Activated CD8-positive, alpha-beta memory T cell treated with anti-CD3 and anti-CD28 coated beads for 1 hour (primary cell): ENCODE measurements at places on chromosomes 2 and 18.

DNA sequence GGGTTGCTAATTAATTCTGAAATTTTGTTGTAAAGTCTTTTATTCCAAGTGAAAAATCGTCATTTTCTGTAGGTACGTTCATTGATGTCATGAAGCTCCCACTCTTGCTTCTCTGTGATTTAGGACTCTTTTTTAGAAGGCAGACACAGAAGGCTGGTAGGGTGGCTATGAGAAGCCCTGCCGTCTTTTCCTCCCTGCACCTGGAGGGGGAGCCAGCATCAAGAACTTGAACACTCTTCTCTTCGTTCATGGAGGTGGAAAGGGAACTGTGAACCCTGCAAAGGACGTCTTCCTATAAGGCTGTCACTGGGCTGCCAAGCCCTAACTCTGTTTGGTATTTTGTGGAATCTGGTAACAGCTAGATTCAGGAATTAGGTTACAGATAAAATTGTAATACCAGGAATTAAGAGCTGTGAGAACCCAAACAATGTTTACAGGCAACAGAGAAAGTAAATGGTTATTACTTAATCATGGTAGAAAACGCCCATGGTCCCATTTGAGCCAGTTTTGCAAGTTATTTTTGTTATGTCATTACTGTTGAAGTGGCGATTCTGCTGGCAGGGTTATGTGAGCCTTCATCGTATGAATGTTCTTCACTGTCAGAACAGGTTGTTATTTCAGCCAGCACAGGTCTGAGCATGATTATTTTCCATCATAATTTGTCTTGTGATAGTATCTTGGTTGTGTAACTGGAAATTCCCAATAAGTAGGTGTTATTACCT is 112.2 kb downstream of the OSBPL6 start:
- DNase-seq, result no peak

DNA sequence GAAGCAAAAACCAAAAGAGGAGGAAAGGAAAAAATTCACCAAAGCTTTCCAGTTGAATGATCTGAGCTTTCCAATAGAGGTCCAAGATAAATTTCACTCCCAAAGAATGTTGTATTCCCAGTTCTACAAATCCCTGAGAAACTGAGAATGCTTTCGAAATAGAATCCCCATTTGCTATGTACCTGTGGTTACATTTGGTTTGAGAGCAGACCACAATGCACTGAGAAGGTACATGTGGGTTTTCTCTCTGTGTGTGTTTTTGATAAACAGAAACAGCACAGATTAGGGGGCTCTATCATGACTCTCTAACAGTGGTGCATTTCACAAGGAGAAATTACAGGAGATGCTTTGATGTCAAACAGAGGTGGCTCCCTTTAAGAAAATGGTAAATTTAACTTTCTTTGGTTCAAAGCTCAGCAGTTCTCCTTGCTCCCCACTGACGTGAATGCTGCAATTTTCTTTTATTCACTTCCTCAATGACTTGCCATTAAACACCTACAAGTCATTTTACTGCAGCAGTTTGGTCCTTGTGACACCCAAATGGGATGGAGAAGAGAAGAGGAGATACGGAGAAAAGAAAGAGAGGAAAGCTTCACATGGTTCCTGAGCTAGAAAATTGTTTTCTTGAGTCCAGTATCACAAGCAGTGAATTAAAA is 108.7 kb downstream of the EPHA4 start:
- DNase-seq, result no peak

DNA sequence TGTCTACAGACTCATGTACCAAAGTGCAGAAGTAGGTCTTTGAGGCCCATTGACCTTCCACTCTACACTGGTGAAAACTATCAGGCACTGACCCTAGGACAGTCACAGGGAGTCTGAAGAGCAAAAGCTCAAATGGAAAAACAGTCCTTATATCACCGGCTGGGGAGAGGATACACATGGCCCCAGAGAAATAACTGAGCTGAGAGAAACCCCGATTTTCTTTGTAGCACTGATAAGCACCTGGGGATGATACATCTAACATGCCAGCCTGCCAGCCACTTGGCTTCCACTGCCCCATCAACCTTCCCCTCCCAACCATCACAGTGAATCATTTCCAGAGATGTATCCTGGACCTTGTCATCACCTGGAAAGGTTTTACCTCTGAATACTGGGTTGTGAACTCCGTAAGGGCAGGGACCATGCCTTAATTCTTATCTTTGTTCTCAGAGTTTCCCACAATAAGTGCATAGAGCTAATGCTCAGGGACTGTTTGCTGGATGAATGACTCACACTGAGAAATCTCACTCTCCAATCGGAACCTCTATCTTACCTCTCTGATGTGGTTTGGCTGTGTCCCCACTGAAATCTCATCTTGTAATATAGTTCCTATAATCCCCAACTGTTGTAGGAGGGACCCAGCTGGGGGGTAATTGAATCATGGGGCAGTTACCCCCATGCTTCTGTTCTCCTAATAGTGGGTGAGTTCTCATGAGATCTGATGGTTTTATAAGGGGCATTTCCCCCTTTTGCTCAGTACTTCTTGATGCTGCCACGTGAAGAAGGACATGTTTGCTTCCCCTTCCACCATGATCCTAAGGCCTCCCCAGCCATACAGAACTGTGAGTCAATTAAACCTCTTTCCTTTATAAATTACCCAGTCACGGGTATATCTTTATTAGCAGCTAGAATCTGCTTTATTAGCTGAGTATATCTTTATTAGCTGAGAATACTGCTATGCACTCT is 37.1 kb downstream of the EVA1A start:
- DNase-seq, result no peak

DNA sequence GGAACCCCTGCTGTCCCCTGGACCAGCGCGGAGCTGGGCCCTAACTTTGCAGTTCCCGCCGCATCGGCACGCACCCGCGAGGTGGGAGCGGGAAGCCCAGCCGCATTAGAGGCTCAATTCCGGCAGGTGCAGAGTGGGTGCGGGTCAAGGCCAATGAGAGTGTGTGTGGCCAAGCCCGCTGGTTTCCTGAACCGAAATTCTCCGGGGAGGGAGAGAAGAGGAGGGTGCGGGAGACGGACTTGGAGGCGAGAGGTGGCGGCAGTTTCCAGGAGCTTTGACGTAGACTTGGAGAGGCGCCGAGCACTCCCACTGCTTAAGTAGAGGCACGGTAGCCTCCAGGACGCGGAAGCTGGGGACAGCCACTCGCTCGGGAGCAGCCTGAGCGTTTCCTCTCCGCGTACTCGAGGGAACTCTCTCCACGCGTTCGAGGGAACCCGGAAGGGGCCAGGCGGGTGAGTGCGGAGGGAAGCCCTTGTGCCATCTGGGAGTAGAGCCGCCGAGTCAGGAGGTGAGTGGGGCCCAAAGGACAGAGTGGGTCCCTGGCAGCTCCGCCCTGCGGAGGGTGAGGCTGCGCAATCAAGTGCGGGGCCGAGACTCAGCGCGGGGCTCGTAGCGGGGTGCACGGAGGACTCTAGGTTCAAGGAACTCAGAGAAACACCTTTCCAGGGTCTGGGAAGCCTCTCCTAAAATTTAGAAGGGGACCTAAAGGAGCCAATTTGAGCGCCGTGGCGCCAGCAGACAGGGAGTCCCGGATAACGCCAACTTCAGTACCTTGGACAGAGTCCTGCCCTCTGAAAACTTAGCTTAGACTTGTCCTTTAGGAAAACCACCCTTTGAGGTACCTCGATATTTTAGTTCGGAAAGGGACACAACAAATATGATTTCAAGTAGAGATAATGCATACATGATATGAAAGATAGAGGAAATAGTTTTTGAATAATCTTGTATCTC is at the start of gene FAM237A:
Gene FAM237A, plus strand, starts transcription at position 413 of the 951 bp plus-strand sequence. CDS start 1,750 bp downstream, outside the sequence.
- no peak for DNase-seq

DNA sequence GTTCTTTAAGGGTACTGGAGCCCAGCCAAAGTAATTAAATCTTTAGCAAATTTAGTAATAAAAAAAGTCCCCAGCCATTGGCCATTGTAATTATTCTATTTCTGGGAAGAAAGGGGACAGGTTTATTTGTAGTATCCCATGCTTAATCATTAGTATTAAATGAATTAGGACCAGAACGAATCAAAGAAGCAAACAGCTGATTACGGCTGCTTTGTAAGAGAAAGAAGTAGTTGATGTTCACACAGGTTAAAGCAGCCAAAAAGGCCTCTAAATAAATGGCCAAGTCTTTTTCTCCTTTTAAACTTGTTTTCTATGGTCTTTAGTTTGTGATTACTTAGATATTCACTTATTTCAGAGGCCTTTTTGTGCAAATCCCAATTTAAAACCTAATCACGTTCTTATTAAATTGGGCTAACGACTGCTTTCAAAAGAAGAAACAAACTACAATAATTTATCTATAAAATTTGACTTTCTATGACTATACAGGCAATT is 48.6 kb upstream of the DNAH7 start:
- no peak for DNase-seq
